ENCODE measurements at places on chromosomes 13 and 19.

DNA sequence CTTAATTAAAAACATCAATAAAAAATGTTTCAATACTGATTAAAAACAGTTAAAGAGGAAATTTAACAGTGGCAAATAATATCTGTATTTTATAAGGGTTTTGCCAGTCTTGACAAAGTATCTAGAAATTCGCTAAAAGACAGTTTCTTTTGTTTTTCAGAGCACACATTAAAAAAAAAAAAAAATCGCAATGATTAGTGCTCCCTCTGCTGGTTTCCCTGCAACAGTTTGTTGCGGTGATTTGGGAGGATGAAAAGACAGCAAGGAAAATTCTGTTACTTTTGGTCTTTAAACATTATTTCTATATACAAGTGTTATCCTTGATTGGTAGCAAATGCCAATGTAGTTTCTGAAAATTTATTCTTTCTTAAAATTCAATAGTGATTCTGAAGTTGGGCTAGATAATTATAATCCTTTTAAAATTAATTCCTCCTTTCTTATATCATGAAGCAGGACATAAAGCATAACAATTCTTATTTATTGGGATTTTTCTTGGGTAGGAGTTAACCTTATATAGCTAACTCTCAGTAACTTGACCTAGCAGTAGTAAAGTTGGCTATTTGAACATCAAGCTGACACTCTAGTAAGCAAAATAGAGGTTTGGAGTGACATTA is 23.1 kb upstream of the SPRY2 start:
- DNase-seq: peak; percentile 46

- DNase-seq: no peak
These were observed 10.9 kb upstream of the QTRT1 start for GRCh38 chr19:10690341-10690781.

GRCh38 chr13:33355201-33355895 is 69.8 kb upstream of the STARD13 start:
- peak; percentile 23 for DNase-seq

DNA sequence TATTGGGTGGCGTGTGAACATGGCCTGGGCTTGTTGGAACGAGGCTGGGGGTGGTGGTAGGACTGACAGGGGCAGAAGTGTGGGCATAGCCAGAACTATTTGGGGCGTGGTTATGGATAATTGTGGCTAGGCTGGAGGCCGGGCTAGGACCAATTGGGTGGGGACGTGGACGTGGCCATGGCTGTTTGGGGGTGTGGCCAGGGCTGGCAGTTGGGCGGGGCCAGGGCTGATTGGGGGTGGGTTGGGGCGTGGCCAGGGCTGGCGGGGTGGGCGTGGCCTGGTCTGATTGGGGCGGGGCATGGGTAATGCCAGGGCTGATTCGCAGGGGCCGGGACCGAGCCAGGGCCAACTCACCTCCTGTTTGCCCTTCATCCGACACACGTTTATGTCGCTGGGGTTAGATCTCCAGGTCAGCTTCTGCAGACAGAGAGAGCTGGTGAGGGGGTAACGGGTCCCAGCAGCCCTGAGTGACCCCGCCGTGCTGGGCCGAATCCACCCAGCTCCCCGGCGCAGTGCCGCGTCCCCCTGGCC is 2.8 kb downstream of the SEMA6B start:
- DNase-seq: peak; percentile 89
